ENCODE measurements at places on chromosomes 3 and 15.

DNA sequence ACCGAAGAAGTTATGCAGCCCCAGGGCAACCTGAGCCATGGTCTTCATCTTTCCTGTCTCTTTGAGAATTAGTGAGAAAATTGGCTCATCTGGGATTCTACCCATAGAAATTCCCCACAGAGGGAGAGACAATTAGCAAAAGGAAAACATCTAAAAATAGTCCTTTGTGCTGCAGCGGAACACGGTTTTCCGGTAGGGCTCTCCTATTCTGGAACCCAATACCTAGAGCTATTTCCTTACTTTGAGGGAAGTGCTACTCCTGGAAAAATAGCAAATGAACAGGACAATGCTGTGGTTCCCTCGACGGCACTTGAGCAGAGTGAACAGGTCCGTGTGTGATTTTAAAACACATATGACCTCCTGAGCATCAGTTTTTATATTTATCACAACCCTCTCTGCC is 210.5 kb downstream of the FGF12 start:
- DNase-seq: no peak

- DNase-seq: no peak
These were observed 65.5 kb upstream of the C3orf49 start for GRCh38 chr3:63753567-63753966.

- DNase-seq: no peak
These were observed 9.3 kb downstream of the TLE3 start for GRCh38 chr15:70088455-70088854.

DNA sequence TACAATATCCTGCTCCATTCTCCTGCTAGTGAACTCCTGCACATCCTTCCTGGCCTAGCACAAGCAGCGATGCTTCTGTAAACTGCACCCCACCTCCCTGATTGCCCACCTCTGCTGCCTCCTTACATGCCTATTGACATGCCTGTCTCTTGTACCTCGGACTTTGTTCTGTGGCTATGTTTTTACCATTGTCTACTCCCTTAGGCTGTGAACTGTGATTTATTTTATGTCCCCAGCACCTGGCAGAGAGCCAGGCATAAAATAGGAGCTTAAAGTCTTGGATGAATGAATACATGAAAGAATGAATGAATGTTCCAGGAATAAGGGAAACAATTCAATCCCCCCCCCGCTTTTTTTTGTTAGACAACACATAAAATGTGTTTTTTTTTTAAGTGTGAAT is 210.0 kb downstream of the MYRIP start:
- no peak for DNase-seq

DNA sequence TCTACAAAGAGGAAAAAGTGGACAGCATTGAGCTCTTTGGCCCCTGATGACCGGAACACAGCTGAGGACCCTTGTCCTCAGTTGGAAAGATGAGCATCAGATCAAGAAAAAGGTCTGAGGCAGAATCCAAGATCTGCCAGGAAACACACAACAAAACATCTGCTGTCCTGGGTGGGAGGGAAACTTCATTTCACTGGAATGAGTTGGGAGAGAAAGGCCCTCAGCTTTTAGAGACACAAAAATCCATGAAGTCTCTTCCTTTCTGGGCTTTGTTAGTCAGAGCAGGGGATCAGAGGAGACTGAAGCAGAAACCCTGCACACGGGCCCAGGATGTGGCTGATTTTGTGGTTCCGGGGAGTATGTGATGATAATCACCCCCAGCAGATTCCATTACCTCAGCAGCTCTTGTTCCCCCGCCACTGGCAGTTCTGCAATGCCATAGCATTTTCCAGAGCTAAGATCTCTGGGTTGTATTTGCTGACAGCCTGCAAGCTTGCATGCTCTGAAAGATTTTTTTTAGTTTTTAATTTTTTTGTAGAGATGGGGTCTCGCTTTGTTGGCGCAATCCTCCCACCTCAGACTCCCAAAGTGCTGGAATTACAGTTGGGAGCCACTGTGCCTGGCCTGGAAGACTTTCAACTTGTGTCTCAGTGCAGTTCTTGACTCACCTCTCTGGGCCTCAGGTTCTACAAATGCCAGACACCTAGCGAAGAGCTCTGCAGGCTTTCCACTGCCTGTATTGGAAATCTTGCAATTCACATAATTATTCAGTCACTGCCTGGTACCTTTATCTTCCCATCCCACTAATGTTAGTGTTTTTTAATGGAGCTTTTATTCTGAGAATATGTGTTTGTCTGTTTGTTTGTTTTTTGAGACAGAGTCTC is 5.8 kb upstream of the TATDN2 start:
- DNase-seq: no peak

GRCh38 chr15:33612721-33613304 is 302.0 kb downstream of the RYR3 start:
- DNase-seq: no peak
